ENCODE measurements at places on chromosomes 11 and 22.

- DNase-seq: no peak
Measured at GRCh38 chr11:61793829-61794204, 1.1 kb downstream of the FEN1 start.

DNA sequence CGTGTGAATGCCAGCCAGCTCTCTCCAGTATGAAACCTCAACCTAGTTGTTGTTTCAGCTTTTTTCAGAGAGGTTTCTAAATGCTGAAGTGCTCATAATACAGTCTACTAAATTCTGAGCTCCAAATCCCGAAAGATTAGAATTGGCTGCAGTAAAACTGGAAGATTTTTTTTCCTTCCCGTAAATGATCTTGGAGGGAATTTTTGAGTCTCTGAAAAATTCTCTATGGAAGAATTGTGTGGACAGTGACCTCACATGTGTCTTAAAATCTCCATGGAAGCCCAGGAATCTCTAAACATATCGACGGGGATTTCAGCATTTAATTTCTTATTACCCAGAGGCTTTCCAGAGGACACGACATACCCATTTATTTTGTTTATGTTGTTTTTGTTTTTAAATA lies 1499.2 kb downstream of the LRRC4C start:
- DNase-seq: no peak

DNA sequence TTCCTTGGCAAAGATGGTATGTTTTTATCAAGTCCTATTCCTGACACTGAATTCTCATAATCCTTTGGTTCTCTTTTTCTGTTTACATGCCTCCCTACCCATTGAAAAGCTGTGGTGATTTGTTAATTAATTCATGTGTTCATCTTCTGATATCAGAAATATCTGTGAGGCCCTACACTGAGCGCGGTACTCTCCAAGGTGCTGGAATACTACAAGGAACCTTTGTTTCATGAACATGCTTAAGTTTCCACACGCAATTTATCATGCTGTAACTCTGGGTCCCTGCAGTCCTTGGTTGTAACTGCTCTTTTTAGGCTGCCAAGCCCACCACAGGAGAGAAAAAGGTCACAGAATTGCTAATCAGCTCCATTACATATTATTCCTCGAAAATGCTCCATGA lies 331.8 kb downstream of the FAT3 start:
- DNase-seq: no peak

GRCh38 chr22:31148488-31148887 lies 8.2 kb upstream of the PLA2G3 start:
- DNase-seq: no peak

DNA sequence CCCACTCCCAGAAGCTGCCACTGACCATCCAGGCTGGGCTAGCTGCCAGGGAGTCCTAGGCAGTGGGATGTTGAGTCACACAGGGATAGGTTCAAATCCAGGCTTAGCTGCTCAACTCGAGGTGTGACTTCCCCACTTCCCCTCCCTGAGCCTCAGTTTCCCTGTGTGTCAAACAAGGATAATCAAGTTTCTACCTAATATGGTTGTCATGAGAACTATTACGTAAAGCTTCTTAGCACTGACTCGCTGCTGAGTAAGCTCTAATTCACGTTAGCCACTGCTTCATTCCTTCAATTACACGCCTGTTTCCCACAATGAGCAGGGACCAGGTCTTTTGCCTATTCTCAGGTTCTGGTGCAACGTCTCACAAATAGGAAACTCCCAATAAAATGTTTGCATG lies 67.7 kb downstream of the SEZ6L start:
- no peak for DNase-seq

- DNase-seq: no peak
Measured at GRCh38 chr11:21811572-21811971, 381.3 kb upstream of the ANO5 start.

DNA sequence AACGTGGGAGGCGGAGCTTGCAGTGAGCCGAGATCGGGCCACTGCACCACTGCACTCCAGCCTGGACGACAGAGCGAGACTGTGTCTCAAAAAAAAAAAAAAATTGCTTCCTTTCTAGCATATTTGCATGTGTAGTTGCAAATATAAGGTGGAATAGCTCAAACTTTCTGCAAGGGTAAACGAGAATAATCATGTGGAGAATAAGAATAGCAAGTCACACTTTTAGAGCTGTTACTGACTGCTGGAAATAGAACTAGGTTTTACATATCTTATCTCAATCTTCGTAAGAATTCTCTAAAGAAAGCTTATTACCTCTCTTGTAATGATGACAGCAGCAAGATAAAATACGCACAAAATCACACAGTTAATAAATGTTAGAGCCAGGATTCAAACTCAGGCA lies 1.6 kb downstream of the L3MBTL2 start:
- DNase-seq: no peak

DNA sequence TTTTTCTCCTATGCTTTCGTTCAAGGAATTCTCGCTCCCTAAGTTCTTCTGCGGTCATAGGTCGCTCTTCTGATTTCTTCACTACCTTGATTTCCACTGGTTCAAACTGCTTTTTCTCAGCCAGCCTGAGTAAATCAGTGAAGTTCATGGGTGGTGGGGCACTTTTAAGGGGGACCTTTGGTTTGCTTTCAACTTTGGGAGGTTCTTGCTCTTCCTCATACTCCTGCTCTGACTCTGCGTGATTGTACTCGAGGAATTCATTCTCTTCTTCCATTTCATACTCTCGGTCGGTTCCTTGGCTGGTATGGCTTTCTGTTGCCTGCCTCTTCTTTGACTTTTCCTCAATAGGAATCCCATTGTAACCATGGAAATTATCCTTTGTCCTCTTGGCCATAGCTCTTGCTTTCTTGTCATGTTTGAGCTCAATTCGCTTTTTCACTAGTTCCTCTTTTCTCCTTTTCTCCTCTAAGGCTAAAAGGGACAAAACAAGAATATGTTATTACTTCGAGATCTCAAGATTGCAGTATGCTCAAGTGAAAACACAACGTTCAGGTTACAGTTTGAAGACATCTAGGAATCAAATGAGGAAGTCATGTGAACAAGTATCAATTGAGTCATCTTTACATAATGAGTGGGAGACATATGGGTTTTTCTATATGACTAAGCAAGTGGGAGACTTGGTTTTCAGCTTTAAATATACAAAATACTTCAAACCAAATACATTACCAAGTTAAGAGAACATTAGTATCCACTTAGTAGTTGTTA lies 16.2 kb downstream of the MISFA start:
- no peak for DNase-seq

GRCh38 chr11:119518746-119519730 lies 96.1 kb upstream of the THY1 start:
- no peak for DNase-seq

GRCh38 chr22:28440592-28441390 lies 238.8 kb downstream of the TTC28 start:
- no peak for DNase-seq

DNA sequence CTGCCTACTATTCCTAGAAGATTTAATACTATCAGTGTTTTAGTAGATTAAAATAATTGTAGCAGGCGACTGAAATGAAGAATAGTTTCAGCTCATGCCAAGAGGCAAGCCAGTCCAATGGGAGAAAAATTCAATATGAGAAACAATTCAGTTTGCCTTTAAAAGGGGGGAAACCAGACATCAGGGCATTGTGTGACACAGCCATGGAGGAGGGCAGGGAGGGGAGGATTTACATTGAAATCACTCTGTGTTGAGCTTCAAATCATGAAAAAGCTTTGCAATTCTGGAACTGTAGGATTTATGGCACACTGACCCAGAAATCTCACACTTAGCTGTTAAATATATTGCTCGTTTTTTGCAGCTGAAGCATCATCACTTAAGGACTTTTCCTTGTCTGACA lies 4.6 kb downstream of the SLC1A2 start:
- DNase-seq: no peak

- DNase-seq: no peak
Measured at GRCh38 chr22:18071968-18072310, 5.9 kb upstream of the PEX26 start.

DNA sequence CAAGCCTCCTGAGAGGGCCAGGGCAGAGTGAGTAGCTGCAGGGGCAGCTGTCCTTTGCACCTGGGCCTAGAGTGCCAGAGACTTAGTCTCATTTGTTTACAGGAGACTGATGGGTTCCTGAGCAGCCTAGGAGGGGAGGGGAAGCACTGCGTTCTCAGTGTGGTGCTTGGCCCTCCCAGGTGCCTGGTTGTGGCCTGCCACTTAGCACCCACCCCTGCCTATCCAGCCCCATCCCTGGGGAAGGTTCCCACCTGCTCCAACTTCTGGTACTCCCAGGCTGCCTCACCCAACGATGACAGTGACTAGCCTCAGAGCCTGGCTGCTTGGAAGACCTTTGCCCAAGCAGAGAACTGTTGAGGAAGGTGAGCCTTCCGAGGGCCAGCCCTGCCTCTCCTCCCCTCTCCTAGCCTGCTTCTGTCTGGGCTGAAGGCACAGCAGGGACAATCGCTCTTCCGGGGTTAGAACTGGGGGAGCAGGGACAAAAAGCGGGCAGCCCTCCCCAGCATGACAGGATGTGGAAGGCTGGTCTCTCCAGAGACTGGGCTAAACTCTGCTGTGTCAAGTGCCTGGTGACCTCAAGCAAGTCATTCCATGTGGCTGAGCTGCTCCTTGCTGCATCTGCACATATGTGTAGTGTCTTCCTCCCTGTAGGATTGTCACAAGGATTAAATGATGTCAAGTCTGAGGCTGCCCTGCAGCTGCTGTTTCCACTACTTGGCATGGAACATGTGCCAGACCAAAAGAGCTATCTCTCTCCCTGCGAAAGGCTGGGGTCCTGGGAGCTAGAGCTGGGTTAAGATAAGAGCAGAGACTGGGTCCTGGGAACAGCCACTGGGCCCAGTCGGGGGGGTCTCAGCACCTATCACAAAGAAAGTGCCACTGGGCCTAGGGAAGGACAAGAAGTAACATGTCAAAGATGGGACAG lies 9.9 kb downstream of the KCNQ1OT1 start:
- DNase-seq: no peak

DNA sequence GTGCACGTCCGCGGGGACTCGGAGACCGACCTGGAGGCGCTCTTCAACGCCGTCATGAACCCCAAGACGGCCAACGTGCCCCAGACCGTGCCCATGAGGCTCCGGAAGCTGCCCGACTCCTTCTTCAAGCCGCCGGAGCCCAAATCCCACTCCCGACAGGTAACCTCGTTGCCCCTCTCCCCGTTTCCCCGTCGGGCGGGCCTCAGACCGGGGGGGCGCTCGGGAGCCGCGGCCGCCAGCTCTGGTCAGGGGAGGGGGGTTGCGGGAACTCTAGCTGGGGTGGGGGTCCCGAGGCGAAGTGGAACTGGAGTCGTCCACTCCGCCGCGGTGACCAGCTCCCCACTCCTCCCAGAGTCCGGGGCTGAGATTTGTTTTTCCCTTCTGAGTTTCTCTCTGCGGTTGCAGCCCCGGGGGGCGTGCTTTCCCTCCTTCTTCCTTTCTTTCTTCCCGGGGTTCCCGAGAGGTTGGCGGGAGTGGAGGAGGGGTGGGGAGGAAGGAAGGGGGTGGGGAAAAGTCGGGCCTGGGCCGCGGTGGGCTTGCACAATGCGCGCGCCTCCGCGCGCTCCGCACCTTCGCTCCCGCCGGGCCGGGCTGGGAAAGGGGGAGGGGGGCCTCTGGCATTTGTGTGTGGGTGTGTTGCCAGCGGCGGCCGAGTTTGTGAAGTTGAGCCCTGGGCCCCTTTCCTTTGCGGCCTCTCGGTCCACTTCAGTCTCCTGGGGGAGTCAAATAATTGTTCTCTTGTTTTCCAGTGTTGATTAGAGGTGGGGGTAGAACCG lies 952 bp downstream of the YAP1 start:
- DNase-seq: peak; percentile 86

DNA sequence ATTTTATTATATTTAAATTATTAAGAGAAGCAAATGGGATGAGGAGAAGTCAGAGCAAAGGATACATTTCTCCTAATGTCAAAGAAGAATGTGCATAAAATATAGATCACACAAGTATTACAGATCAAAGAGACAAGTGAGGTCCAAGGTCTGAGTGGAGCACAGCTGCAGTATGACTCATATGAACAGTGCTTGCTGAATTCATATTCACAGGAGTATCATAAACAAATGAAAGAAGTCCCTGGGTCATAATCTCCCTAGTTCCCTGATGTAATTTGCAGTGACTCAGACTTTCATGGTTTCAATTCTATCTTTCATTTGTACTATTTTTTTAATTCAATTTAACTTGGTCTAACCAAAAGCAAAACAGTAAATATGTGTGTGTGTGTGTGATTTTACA lies 499.0 kb upstream of the CCDC179 start:
- no peak for DNase-seq

- peak; percentile 85 for DNase-seq
Measured at GRCh38 chr22:25362215-25362882, 142.9 kb downstream of the CRYBB2 start.

DNA sequence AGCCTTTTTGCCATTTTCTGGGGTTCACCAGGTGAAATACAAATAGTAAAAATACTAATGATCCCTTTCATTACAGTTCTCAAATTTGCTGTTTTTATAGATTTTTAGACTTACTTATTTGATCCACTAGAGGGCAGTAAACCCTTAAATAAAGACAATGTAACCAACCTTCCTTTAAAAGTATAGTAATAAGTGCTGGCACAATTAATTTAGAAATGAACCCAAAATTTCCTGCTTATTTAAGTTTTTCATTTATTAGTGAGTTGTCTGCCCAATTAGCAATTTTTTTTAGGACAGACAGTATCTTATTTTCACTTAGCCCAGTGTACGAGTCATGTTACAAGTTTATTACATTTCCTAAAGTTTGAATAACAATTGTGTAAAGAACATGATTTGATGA lies 4.7 kb downstream of the DDIAS start:
- DNase-seq: no peak

GRCh38 chr11:19644316-19644715 lies 68.3 kb upstream of the NAV2 start:
- no peak for DNase-seq

- DNase-seq: no peak
Measured at GRCh38 chr22:40285513-40285912, 60.8 kb upstream of the ADSL start.

- DNase-seq: no peak
Measured at GRCh38 chr11:43164831-43165230, 147.0 kb upstream of the API5 start.

DNA sequence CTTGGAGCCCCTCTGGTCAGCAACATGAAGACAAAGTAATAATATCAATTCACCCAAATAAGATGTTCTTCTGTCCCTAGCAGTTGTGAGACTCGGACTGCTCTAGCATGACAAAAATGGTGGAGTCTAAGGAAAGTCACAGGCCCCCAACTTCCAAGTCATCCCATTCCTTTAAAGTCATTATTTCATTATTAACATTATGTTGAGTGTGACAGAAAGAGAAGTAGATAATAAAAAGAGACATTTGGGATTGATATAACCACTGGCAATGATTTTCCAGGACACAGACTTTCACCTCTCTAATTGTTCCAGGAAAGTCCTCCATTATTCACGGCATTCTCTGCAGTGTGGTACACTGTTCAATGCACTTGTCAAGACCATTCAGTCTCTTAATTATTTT lies 1533.0 kb upstream of the TENM4 start:
- no peak for DNase-seq

GRCh38 chr22:45120440-45120839 lies 43.3 kb upstream of the NUP50 start:
- no peak for DNase-seq

GRCh38 chr11:15769203-15769602 lies 587.1 kb downstream of the SOX6 start:
- no peak for DNase-seq

GRCh38 chr22:17366830-17367229 lies 2.4 kb upstream of the CECR2 start:
- DNase-seq: no peak

All from sciatic nerve (tissue), 2 donors.